ENCODE measurements at places on chromosomes 2 and 18.

DNA sequence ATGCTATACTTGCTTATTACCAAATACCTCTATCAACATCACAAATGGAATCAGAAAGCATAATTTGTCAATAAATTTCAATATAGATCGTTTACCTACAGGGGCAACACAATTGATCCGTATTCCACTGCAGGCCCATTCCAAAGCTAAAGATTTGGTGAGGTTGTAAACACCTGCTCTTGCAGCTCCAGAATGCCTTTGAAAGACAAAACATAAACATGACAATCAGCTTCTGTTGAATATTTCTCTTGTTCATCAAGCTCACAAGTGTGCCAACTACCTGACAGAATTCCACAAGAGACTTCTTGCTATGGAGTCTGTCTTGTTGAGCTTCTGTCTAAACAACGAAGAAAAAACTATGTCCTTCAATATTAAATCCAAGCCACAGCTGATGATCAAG is 30.3 kb downstream of the PECR start:
- no peak for DNase-seq

DNA sequence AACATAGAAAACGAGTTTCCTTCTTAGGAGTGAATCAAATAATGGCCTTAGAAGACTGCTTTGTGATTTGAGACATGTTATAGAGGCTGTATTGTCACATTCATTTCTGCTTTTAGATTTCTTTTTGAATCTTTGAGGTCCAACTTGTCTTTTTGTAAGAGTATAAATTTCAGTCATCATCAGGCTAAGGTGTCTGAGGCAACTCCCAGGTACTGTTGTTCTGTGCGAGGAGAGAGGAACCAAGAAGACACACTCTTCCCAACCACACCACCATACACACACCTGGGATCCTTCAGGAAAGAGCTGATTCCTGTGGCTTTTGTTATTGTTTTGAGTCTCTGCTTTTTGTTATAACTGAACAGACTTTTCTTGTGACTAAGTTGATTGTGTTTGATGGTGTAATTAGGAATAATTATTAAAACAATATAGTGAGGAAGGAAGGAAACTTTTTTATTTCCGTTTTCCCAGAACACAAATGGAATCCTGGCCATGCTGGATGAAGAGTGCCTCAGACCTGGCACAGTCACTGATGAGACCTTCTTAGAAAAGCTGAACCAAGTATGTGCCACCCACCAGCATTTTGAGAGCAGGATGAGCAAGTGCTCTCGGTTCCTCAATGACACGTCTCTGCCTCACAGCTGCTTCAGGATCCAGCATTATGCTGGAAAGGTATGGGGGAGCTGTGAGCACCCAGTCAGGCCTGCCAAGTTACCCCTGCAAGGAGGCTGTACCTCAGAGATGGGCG is 140.4 kb downstream of the MYO1B start:
- DNase-seq: no peak

GRCh38 chr2:12416600-12416999 is 300.1 kb upstream of the TRIB2 start:
- DNase-seq: no peak

GRCh38 chr18:6776188-6776587 is 46.7 kb downstream of the ARHGAP28 start:
- no peak for DNase-seq

Data from retina (tissue), 1 donor.